Stimulated activated CD4-positive, alpha-beta T cell treated with anti-CD3 and anti-CD28 coated beads, TNF-alpha, amount 100 ng/mL, for 24 hours (primary cell): ENCODE measurements at places on chromosomes 1 and 21.

DNA sequence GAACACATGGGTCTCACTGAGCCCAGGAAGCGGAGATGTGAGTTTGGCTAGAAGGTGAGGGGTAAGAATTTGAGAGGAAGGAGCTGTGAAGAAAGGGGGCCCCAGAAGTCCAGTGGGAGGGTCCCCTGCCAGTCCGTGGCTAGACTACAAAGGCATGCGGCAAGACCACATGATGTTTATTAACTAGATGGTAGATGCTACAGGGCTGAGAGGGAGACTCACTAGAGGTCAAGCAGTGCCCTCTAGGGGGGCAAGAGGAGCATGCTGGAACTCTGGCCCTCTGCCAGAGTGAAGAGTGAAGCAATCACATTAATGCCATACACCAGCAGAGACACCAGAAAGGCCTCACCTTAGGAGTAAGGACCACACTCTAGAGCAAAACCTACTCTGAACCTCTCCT is 12.2 kb downstream of the KIAA0319L start:
- no peak for DNase-seq

- DNase-seq, result no peak
These were observed at the start of gene HSPB7 for GRCh38 chr1:16017461-16018303. Gene HSPB7, minus strand, starts transcription at chr1:16018043. Its CDS starts 80 bp downstream, at chr1:16017963.

- no peak for DNase-seq
These were observed 73.9 kb downstream of the ACTL8 start for GRCh38 chr1:17828991-17829390.

- DNase-seq, result no peak
These were observed at the start of gene NFIA for GRCh38 chr1:61082311-61083012. Gene NFIA, plus strand, starts transcription at chr1:61082561.

DNA sequence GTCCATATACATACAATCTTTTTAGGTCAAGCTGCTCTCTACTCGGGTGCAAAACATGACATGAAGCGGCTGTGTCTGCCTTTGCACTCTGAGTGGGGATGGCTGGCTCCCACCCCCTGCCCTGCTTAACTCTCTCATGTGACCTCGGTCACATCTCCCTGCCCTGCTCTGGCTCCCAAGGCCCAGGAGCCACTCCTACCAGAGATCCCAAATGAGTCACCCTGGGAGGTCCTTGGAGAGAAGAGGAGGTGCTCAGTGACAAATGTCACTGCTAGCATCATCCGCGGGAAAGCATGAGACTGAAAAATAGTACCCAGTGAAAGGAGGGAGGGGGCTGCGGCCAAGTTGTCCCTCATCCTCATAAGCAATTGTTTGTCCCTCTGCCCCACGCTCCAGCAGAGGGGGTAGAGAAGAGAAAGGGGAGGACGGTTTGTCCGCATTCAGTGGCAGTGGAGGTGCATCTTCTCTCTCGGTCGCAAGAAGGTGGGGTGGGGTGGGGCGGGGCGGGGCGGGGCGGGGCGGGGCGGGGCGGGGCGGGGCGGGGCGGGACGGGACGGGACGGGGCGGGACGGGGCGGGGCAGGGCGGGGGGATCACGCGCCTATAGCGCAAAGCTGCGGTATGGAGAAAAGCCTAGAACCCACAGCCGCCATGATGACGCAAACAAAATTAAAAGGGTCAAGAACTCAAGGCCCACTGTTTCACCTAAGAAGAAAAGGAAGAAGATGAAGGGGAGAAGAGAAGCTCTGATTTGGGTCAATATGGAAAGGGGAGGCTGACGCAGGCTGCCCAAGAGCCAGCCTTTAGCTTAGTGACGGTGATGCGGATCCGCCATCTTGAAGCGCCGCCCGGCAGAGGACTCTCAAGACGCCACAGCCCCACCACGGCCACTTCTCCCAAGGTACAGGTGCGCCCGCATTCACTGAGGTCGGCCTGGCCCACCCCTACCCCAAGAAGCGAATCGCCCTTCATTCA is 66.2 kb downstream of the CD46 start:
- DNase-seq, result no peak

GRCh38 chr1:64912191-64912590 is 54.2 kb downstream of the JAK1 start:
- DNase-seq, result no peak
